ENCODE measurements at places on chromosomes 13 and 19. TPM values are rescaled to one million over a fixed set of nuclear protein-coding genes. Genes with fewer than 3 reads are reported as not detected.

- DNase-seq = no peak
Observed at GRCh38 chr19:47779524-47780214, 1.2 kb downstream of the SELENOW start.

DNA sequence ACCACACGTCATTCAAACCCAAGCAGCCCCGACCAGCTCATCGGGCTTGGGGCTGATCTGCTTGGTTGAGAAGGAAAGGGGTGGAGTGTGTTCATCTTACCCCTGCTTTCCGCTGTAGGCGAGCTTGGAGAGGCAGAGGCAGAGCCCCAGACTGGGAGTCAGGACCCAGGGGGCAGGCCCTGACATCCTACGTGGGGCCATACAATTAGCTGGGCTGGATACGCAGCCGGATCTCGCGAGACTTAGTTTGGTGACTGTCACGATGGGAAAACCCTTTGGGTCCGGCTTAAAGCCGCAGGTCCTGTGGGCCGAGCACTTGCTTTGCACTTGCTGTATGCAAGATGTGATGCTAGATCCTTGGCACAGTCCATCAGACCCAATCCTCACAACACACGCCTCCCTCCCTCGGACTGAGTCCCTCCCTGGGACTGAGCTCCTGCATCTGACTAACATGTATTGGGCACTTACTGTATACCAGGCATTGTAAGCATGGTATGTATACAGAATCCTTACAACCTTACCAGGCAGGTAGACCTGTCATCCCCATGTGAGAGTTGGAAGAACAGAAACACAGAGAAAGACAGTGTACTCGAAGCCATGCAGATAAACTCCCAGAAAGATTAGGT is 3.7 kb downstream of the CEACAM16 start:
- no peak for DNase-seq

DNA sequence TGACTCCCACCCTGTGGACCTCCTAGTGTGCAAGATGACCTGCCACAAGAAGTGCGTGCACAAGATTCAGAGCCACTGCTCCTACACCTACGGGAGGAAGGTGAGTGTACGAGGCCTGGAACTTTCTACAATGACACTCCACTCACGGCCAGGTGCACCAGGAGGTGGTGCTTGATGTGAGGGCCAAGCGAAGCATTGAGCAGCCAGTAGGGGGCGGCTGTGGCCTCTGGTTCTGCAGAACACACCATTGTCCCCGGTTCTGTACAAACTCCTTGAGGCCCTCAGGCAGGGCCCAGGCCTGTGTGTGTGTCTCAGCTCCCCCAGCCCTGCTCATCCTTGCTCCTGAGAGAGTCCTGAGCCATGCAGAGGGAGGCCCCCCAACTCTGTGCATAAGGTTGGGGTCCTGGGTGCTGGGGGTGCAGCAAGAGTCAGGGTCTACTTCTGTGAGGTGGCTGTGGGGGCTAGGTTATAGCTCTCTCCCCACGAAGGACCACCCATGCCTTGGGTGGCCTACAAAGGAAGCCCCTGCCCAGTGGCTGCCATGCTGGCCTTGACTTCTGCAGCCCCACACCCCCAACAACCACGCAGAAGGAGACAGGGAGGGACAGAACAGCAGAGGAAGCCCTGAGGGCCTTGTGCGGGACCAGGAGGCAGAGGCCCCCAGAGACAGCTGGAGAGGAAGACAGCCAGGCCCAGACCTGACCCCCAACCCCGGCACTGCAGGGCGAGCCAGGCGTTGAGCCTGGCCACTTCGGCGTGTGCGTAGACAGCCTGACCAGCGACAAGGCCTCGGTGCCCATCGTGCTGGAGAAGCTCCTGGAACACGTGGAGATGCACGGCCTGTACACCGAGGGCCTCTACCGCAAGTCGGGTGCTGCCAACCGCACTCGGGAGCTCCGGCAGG is 9.7 kb upstream of the USE1 start:
- peak; percentile 77 for DNase-seq

GRCh38 chr19:33052352-33052972 is 12.2 kb downstream of the RHPN2 start:
- no peak for DNase-seq

GRCh38 chr19:53394522-53394973 is 401 bp upstream of the ZNF765 start:
- peak; percentile 75 for DNase-seq

DNA sequence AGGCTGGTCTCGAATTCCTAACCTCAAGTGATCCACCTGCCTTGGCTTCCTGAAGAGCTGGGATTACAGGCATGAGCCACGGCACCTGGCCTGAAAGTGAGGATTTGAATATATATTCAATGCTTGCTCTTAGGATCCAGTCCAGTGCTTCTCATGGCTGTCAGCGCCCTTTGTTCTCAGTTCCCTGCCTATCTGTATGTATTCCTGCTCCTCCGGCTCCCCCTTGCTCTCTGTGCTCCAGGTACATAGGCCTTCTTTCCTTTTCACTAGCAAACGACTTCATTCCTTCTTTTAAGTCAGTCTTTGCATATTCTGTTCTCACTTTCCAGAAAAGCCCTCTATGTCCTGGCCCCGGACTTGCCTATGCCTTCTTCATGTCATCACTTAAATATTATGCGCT is 232.8 kb downstream of the DACH1 start:
- no peak for DNase-seq

DNA sequence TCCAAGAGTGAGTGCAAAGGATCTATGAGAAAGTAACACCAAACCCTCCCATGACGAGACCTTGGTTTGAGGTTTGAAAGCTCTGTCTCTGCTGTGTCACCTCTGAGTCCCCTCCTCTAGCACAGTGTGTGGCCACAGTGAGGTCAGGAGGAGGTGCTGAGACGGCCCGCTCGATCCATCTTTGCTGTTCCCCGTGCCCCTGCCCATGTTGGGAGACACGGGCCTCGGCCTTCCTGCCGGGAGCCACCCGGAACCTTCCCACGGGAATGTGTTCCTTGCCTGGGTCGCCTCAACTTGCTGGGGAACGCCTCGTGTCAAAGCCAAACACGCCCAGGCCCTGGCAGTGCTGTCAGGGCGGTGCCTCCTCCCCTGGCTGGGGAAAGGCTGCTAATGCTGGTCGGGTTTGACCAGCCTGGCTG is 10.1 kb downstream of the NANOS3 start:
- DNase-seq = no peak

DNA sequence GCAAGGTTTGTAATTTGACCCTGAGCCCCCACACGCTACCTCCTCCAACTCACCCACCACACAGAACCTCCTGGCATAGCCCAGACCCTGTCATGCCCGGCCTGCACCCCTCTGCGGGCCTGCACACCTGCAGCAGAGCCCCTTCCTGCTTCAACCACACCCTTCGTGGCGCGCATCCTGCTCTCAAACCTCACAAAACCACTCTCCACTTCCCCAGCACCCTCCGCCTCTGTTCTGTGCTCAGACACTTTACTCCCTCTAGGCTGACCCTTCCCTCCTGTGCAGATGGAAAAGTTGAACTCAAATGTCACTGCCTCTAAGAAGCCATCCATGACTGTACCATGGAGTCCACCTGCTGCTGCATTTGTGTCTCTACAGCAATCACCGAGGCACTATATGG is 28.5 kb downstream of the FAAP24 start:
- DNase-seq = no peak

- DNase-seq = no peak
Observed at GRCh38 chr13:51357928-51358595, 18.6 kb downstream of the SERPINE3 start.

The ZNF320 gene
- 13.8 TPM for total RNA-seq

The LIN37 gene
- 9.5 TPM for total RNA-seq

The KCNJ14 gene
- total RNA-seq = 0.54 TPM

The FAM83E gene
- 87.3 TPM for total RNA-seq

The SPTBN4 gene
- total RNA-seq = 0.91 TPM
